ENCODE measurements at places on chromosomes 12 and 14.

GRCh38 chr12:27817766-27818165 lies 37.7 kb upstream of the MANSC4 start:
- no peak for DNase-seq

- no peak for DNase-seq
These were observed 441.4 kb downstream of the AEBP2 start for GRCh38 chr12:19880721-19881120.

DNA sequence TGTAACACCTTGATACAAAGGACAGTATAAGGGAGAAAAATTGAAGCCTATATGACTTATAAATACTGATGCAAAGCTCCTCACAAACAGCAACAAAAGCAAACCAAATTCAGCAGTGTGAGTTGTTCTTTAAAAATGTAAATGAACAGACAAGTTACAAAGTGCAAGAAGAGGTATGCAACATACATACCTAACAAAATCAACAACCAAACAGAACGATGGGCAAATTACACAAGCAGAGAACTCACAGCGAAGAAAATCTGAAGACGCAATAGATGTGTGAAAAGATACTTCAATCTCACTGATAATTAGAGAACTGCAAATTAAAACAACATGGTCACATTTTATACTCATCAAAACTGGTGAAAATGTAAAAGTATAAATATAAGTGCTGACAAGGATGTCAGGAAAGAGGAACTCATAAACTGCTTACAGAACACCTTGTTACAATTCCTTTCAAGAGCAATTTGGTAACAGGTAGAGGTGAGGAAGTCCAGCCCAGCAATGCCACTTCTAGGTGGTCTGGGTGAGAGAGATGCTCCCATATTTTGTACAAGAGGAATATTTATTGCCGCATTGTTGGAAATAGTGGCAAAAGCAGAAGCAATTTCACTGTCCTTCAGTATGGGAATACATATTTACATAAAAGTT lies 47.3 kb downstream of the CORO1C start:
- no peak for DNase-seq

DNA sequence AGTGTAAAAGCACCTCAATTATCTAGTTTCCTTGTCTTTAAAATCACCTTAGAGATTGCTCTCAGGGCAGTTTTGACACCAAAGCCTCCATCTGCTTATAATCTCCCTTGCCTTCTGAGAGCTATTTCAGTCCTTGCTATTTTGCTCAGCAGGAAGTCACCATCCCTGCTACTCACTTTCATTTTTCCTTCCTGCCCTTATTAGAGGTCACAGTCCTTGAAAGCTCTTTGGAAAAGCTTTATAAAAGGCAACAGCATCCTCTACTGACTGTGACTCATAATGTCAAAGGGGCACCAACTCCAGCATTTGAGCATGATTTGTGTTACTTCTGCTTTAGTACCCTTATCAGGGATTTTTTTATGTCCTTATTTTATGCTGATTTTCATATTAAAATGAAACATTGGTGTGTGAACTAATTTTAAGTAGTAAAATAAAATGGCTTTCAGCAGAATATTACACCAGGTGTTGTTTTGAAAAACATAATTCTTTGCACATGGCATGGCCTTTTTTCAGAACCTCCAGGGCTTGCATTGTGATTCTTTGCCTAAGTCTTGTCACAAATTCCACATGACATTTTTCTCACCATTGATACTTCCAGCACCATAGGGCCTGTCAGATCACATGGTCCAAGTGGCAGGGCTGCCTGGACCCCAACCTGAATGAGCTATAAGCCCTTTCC lies 213.0 kb downstream of the ADAMTS20 start:
- peak; percentile 80 for DNase-seq

DNA sequence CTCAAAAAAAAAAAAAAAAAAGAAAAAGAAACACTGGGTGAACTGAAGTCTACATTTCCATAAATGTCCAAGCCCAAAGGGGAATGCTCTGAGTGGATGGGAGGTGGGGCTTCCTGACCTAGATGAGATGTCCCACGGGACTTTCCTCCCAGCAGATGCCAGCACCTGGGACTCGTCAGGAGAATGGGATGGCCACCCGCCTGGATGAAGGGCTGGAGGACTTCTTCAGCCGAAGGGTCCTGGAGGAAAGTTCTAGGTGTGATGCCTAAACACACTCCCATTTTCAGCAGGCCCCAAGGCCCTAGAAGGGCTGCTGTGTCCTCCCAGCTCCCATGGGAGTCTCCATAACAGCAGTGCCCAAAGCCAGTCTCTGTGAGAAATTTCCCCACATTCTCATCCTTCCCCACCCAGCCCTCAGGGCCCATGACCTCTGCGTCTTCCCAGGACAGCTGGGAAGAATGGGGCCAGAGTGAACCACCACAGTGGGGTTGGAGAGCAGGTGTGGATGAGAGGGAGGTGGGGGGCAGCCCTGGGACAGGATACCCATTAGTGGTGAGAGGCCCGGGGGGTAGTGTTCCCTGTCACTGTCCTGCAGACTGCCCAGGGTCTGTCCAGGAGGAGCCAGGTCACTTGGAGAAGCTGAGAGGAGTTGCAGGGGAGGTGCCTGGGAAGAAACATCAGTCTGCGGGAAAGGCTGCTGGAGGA lies 7.1 kb upstream of the CPNE6 start:
- no peak for DNase-seq

- DNase-seq = peak; percentile 69
These were observed 88.9 kb downstream of the SLC2A13 start for GRCh38 chr12:40016980-40017379.

DNA sequence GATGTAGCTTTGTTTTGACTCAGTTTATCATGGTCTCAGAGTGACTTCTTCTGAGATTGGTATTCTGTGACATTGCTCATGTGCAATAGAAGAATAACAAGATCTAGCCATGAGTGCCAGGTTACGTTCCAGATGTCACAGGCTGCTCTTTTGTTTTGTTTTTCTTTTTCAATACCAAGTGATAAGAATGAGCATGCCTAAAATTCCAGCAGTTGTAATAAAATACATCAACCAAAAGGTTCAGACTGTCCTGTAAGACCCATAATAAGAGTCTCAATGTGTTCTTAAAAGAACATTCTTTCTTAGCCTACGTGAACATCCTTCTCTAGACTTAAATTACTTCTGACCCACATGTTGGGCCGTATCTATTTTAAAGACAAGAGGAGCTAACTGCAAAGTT lies 669.2 kb downstream of the DIO2 start:
- DNase-seq = no peak

DNA sequence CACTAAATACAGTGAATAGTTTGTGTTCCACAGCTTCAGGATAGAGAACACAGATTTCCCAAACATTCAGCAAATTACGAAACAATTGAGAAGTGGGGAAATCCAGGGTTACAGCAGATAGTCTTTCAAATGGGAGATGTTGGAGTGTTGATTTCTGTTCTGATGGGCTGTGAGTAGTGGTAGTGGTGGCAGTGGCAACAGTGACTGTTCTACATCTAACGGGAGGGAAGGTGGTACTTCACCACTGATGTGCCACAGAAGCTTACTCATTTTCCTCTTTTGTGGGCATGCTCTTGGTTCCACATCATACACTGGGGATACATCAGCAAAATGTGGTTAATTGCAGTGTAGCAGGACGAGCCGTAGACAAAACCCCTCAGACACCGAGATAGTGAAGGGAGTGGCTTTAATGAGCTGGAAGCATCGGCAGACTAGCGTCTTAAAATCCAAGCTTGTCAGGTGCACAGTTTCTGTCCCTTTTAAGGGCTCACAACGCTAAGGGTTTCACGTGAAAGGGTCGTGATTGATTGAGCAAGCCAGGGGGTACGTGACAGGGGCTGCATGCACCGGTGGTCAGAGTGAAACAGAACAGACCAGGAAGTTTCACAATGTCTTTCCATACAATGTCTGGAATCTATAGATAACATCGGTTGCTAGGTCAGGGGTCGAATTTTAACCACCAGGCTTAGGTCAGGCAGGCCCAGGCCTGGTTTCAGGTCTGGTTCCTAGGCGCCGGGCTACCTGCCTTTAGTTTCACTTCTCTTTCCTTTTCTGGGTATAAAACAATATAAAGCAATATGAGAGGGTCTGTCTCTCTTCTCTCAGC lies 330.6 kb upstream of the FBXO33 start:
- peak; percentile 1 for DNase-seq

DNA sequence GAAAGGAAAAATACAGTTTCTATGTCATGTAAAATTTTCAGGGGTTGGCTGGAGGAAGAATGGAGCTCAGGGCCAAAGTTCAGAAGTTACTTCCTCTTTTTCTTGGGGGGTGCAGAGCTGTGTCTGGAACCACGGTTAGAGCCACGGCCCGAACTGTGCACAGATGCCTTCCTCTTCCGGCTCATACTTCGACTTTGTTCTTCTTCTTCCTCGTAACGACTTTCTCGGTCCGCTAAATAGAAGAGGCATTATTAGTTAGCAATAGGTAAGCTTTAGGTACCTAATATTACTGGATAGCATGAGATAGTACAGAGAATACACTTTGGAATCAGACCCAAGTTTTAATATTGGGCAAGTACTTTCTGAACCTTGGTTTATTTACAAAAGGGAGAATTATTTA lies 31.2 kb downstream of the SUPT16H start:
- DNase-seq = no peak

GRCh38 chr14:30108975-30109700 lies 181.5 kb upstream of the PRKD1 start:
- DNase-seq = no peak

DNA sequence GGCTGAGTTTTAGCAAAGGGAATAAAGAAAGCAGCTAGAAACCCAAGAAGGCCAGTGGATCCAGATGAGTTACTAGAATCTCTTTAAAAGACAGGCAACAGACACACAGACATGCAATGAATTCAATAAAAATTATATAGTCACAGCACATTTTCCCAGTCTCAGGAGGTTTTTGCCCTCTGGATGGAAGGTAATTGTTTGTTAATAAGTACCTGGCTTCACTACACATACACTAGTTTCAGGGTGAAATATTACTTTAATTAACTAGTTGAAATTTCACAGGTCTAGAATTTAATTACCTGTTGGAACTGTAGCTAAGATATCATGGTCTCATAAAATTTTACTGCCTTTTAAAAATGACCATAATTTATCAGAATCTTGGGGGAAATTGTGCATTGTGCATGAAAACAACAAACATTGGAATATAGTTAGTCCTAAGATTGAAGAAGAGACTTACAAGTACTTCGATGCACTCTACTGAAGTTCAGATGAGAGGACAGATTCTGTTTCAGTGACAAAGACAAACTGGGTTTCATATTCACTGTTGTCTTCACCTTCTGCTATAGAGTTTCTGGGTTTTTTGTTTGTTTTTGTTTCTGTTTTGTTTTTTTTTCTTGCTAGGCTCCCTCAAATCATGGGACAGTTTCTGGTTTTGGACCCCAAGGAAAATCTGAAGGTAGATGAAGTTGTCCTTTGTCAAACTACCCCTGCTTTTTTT lies 277.0 kb upstream of the GARIN6 start:
- DNase-seq = no peak

- no peak for DNase-seq
These were observed 2.2 kb downstream of the CLEC14A start for GRCh38 chr14:38253676-38254075.

GRCh38 chr12:64086946-64087345 lies 135.2 kb downstream of the KICS2 start:
- no peak for DNase-seq

Data from HT1080 (cell line).